ENCODE measurements at places on chromosomes 6 and 20. TPM values are rescaled to one million over a fixed set of nuclear protein-coding genes. Genes with fewer than 3 reads are reported as not detected.

WFDC9 gene
- total RNA-seq = not detected

KCNK15 gene
- total RNA-seq = 1.6 TPM

AGER gene
- 13.0 TPM for total RNA-seq

NMBR gene
- not detected for total RNA-seq

ZC2HC1B gene
- total RNA-seq = not detected

PPP1R3G gene
- not detected for total RNA-seq

ASIP gene
- total RNA-seq = not detected

PSORS1C1 gene
- not detected for total RNA-seq

SH3BGRL2 gene
- total RNA-seq = 0.92 TPM

BPIFB4 gene
- not detected for total RNA-seq

PPIL6 gene
- total RNA-seq = 0.13 TPM

FNDC1 gene
- total RNA-seq = 0.03 TPM

HLA-DRB5 gene
- 6.0 TPM for total RNA-seq

TBX18 gene
- total RNA-seq = not detected

SLX4IP gene
- total RNA-seq = 4.6 TPM

CUL9 gene
- total RNA-seq = 29.5 TPM

BMP6 gene
- total RNA-seq = not detected

FRK gene
- total RNA-seq = 0.03 TPM

WFDC10B gene
- not detected for total RNA-seq

NRN1 gene
- not detected for total RNA-seq

CPXM1 gene
- 3.8 TPM for total RNA-seq

DEFB127 gene
- not detected for total RNA-seq

TP53TG5 gene
- total RNA-seq = not detected

BMP7 gene
- 0.08 TPM for total RNA-seq

UST gene
- total RNA-seq = 1.6 TPM

OR2H1 gene
- not detected for total RNA-seq
